Posterior vena cava (tissue), 2 donors: ENCODE measurements at places on chromosomes 3 and 15. TPM values are rescaled to one million over a fixed set of nuclear protein-coding genes. Genes with fewer than 3 reads are reported as not detected.

The CCR1 gene
- 23.7 TPM for total RNA-seq

The TERB2 gene
- total RNA-seq = not detected

The VWA5B2 gene
- total RNA-seq = 0.38 TPM

The SERINC4 gene
- total RNA-seq = not detected

- DNase-seq = no peak
Observed at GRCh38 chr3:27681249-27681748, 40.8 kb downstream of the EOMES start.

DNA sequence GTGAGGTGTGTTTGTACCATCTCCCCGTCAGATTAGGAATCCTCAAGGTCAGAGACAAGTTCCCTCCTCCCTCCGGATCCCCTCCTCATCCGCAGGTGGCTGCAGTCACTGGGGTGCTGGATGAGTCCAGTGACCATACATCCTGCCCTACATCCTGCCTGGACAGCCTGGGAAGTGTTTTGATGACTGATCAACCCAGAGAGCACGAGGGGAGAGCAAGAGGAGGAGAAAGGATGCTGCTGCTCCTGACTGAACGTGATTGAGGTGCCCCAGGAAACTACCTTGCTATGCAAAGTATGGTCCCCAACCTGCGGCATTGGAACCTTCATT lies 65.1 kb downstream of the SLC12A8 start:
- peak; percentile 23 for DNase-seq

GRCh38 chr3:124617177-124617576 lies 113.1 kb upstream of the UMPS start:
- no peak for DNase-seq

GRCh38 chr3:49625071-49625470 lies 49.1 kb upstream of the APEH start:
- no peak for DNase-seq

DNA sequence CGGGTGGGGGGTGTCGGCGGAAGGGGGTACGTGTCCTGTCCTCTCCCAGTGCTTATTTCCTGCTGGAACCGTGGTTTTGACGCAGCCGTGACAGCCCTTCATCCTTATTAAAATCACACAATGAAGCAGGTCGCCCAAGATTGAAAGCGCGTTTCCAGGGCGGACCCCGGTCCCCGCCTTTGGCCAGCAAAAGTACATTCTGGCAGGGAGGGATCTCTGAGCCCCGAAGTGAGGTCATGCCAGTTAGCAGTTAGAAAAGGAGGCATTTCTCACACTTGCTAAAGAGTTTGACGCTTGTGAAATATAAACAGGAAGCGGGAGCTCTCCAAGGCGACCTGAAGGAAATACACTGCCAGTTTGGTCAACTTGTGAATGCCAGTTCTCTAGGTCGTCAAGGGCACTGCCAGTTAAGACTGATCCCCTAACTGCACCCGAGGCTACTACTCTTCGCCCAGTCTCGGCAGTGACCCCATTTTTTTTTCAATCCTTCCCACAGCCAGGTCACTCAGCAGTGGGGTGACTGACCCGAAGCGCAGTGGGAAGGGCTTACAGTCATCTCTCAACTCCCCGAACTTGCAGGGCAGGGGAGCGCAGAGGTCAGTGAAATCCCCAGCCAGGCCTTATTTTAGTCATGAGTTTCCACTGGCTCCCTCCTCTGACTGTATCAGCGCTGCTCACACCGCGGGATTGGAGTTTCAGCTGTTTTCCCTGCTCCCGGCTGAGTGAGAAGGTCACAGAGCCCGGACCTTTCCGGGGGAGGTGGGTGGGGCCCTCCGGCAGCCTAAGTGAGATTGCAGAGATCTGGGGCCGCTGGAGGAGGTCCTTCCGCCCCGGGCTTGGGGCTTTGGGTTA lies 2.0 kb upstream of the BHLHE40 start:
- DNase-seq = peak; percentile 97

DNA sequence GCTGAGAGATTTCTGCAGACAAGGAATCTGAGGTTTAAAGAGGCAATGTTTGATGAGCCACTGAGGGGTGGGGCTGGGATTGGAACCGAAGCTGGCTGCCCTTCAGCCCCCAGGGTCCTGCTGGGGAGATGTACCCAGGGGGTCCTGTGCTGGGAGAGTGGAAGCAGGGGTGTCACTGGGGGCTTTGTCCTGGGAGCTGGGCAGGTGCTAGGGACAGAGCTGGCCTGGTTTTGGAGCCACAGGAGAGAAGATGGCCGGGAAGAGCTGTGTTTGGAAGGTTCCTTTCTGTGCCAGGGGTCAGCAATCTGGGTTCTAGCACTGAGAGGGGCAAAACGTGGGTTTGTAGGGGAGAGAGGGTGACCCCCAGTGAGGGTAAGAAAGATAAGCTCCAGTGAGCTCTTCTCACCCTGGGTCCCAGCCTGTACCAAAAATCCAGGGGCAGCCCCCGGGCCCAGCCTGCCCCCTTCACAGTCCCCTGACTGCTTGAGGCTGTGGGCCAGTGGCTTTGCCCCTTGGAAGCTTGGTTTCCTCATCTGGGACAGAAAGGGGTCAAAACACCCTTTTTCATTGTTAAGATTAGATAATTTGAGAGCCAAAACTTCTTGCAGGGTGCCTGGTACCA lies 69.6 kb downstream of the SMAD3 start:
- DNase-seq = peak; percentile 76
